Stimulated activated CD4-positive, alpha-beta T cell treated with anti-CD3 and anti-CD28 coated beads, Interleukin-2, amount 100 ng/mL, for 24 hours (primary cell): ENCODE measurements at places on chromosomes 1 and 21.

DNA sequence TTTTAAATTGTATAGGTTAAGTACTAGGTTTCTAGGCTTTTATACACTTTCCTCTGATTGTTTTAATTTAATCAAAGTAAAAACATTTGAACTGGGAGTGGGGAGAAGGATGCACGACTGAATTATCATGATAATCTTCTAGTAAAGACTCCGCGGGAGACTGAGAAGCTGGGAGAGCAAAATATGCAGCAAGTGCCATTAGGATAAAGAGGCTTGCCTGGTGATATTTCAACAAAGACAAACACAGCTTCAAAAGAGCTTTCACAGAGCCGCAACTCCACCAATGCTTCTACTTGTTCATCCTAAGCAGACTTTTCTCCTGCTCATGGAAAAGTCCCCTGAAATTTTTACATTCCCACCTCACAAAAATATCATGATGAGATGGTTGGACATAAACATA lies 239.0 kb upstream of the PTBP2 start:
- no peak for DNase-seq

- no peak for DNase-seq
Measured at GRCh38 chr1:173268786-173269277, 61.7 kb upstream of the TNFSF4 start.

DNA sequence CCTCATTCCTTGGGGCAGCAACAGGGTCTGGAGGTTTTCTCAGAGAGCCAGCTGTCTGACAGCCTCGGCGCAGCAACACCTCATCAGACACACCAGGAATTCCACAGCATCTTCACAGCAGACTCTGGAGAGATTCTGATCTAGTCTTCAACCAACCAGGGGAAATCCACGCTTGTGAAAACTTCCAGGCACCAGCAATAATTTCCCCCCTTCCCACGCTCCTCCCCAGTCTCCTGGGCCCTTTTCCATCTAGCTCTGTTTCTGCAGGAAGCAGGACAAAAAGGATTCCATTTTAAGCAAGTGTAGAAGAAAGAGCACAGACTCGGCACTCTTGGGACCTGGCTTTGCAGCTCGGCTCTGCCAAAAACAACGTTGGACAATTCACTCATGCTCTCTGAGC lies 44.3 kb upstream of the CAPZB start:
- no peak for DNase-seq

- no peak for DNase-seq
Measured at GRCh38 chr1:201736707-201737320, 92.1 kb upstream of the IPO9 start.

DNA sequence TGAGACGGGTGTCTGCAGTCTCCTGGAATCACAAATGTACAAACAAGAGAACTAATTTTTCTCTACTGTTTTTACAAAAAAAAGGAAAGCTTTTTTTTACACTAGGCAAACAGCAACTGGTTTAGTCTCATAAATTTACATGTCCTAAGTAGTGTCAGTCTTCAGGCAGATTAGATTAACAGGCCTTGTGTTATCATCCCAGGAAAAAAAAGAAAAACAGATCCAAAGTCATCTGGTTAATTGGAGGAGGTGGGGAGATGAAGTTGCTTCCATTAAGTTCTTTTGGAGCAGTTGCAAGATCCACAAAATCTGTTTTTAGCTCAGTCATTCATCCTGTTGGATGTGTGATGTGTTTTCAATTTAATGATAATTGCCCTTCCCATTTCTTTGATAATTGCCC lies 363.5 kb upstream of the ADGRL2 start:
- DNase-seq = no peak

- peak; percentile 71 for DNase-seq
Measured at GRCh38 chr1:46724991-46725735, 6.2 kb upstream of the EFCAB14 start.

DNA sequence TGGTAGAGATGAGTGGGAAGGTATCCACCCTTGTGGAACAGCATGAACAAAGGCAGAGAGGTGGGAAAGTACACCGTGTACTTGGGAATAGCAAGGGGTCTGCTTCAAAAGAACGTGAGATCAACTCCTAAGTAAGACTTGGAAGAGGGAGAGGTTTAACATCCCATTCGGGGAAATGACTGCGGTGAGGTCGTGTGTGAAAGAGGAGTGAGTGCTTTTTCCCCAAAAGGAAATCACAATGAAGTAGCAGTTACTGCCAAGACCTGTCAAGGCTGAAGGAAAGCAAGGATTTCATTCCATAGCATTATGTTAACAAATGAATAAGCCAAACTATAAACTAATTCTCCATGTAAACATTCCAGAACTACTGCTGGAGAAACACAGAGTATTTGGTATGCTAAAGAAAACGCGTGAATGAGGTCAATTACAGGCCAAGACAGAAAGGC lies 20.0 kb upstream of the SYDE2 start:
- DNase-seq = no peak

- no peak for DNase-seq
Measured at GRCh38 chr1:59142311-59143132, 154.4 kb upstream of the FGGY start.

DNA sequence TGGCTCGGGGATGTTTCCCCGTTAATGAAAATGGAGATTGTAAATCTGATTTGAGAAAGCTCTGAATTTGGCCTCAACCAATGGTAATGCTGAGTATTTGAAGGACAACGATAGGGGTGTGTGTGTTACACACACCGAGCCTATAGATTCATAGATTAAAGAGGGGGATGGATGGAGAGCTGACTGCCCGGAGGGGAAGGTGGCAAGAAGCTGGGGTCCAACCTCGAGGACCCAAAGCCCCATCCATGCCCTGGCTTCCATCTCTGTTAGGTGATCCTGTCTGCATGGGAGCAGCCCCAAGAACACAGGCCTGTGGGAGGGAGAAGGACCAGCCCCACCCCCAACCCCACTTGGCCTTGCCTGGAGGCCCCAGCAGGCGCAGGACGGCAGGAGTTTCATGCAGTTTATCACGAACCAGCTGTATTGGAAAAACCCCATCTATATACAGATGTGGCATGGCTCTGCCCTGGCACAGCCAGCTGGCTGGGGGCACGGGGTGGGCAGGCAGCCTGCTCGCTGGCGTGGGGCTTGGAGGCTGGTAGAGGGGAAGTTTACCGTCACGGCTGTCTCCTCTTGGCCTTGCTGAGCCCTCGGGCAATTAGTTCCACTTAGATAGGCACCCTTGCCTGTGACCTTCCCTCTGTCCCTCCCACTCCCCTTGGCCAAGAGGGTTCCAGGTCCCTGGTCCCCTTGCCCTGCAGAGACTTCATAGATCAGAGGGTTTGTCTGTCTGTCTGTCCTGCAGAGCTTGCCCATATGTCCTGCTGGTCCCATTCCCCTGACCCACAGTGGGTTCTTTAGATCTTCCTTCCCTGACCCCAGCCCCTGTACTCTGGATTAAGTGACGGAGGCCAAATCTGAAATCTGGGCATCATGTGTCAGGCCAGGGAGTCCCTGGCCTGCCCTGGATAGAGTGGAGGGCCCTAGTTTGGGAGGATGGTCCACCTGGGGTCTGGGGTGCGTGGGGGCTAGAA lies 3.0 kb downstream of the HSPB7 start:
- no peak for DNase-seq

DNA sequence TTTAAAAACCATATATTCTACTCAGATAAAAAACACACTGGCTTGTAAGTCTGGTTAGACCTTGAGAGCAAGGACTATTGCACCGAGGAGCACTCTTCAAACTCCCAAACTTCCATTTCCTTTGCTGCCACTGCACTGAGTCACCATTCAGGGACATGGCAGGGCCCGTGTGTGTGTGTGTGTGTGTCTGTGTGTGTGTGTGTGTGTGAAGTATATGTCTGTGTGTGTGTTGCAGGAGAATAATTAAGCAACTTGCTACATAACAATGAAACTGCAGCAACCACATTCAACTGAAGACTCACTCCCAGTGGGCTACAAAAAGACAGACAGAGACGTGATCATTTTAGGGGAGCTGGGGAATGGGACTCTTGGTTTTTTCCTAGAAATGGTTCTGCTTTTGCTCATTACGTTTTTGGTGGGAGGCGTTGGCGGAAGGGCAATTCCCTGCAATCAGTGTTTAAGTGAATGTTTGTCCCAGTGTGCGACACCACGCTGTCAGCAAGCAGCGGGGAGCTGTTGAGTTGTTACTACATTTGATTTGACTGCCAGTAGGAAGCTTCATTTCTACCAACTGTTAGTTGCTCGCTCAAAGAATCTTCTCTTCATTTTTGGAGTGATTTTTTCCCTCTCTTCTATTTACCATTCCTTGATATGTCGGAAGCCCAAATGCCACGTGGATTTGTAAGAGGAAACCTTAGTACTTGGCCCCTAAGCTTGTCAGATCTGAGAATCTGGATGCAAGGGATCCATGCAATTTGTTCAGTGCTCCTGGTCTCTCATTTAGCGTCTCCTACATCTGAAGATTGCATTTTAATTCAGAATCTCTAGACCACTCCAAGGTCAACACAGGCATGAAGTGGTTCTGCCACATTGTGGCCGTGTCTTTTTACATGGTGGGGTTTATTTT lies 36.1 kb downstream of the ESRRG start:
- DNase-seq = no peak

GRCh38 chr1:152108882-152109222 lies 6.4 kb downstream of the TCHH start:
- no peak for DNase-seq

- DNase-seq = no peak
Measured at GRCh38 chr1:23566304-23566703, 7.0 kb upstream of the ID3 start.

- no peak for DNase-seq
Measured at GRCh38 chr1:109508001-109508872, 1.3 kb downstream of the AMIGO1 start.

GRCh38 chr1:165364568-165365133 lies 8.1 kb upstream of the LMX1A start:
- DNase-seq = no peak

DNA sequence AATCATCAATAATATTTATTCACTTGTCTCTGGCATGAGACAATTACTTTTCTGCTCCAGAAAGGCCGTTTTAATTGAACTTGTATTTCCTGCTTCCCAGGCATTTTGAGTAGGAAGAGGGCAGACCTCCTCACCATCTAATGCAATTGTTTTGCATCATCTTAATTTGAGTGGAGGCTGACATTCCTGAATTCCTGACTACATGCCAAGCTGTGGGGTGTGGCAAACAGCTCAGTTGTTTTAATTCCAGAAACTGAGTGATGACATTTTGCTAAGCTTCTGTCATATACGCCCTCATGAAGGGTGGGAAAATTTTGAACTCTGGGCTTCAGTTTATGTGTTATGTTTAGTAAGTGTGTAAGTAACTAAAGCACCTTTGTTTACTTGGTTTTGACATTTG lies 125.4 kb upstream of the USP25 start:
- DNase-seq = no peak
